CD4-positive, alpha-beta memory T cell (primary cell): ENCODE measurements at places on chromosomes 1 and 21. TPM values are rescaled to one million over a fixed set of nuclear protein-coding genes. Genes with fewer than 3 reads are reported as not detected.
A peak's percentile ranks its signal among the peaks of the same experiment; 100 is the strongest.

- H3K36me3 ChIP-seq, result no peaks in the 10 kb centered on the region
- H3K27ac ChIP-seq, result no peak overlapping the region
- no peaks in the 10 kb centered on the region for H3K27me3 ChIP-seq
- no peak overlapping the region for H3K4me3 ChIP-seq
- H3K4me1 ChIP-seq, result no peaks in the 10 kb centered on the region
These were observed 51.3 kb downstream of the MAP10 start for GRCh38 chr1:232856541-232856940.

DNA sequence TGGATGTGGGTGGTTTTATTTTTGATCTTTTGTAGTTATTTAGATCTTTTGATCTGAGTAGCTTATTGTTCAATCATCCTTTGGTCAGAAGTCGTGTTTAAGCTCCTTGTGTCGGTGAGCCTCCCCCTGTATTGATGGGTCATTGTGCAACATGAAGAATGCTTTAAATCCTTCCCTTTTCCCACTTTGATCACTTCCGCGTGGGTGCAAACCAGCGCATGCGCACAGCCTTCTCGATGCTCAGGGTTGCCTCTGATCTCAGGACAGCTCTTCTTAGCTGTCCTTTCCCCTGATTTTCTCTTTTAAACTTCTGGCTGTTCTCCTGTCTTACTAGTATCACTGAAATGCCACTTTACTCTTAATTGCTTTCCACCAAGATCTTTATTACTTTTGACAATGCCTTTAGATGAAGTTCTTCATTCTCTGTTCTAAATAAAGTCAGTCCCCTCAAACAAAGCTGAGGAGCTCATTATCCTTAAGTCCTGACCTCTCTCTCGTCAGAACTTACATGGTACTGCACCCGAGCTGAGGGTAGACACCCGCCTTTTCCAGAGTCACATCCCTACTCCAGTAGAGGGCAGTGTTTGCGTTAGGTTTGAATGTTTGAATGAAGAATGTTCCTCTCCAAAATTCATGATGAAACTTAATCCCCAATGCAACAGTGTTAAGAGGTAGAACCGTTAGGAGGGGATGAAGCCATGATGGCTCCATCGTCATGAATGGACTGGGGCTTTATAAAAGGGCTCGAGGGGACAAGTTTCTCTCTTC is 547.9 kb upstream of the TMPRSS15 start:
- no peak overlapping the region for H3K27ac ChIP-seq
- no peaks in the 10 kb centered on the region for H3K27me3 ChIP-seq

DNA sequence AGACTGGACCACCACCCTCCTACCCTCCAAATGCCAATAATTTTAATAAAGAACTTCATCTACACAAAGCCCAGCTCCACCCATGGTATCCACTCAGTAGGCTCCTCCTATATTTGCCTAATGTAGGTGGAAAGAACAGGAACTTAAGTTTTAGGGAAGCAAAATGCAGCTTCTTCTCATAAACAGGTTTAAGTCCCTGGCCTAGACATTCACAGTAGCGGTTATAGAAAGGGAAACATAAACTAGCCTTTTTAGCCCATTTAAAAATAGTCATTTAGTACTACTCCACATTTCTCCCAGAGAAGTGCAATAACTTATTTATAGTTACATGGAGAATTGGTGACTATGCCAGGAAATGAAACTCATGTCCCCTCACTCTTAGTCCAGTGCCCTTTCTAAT is 56.6 kb upstream of the CPLANE2 start:
- H3K36me3 ChIP-seq, result peaks cover 4% of the 10 kb centered on the region
- H3K4me3 ChIP-seq, result no peak overlapping the region
- H3K27ac ChIP-seq, result no peak overlapping the region
- no peaks in the 10 kb centered on the region for H3K4me1 ChIP-seq

DNA sequence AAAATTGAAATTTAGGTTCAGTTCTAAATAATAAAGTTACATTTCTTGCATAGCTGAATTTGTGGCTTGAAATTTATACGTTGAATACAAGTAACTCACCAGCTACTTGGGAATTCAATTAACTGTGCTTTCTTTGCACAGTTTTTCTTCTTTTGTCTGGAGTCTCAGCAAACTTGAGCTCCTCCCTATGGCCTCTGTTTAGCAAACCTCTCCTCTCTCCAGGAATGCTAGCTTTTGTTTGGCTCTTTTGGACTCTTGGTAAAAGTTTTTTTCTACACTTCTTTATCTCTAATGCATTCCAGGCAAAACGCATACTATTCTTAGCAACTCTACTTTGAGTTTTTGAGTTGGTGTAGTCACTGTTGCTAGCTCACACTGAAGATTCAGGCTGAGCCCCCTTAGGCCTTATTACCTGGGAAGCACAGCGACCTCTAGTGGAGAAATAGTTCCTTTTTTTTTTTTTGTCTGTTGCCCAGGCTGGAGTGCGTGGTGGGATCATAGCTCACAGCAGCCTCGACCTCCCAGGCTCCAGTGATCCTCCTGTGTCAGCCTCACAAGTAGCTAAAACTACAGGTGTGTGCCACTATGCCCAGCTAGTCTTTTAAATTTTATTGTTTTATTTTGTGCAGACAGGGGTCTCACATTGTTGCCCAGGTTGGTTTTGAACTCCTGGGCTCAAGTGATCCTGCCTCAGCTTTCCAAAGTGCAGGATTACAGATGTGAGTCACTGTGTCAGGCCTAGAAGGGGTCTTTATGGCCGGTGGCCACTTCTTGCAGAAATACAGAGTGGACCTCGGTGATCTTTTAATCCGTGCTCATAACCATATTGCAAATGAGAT is 61.7 kb downstream of the CASQ2 start:
- no peaks in the 10 kb centered on the region for H3K36me3 ChIP-seq
- H3K4me1 ChIP-seq, result no peaks in the 10 kb centered on the region
- H3K27ac ChIP-seq, result no peak overlapping the region
- DNase-seq, result peak; percentile 23
- no peak overlapping the region for H3K4me3 ChIP-seq

- no peak for DNase-seq
- no peaks in the 10 kb centered on the region for H3K36me3 ChIP-seq
- no peaks in the 10 kb centered on the region for H3K4me1 ChIP-seq
- no peaks in the 10 kb centered on the region for H3K27me3 ChIP-seq
These were observed 738.9 kb upstream of the PTBP2 start for GRCh38 chr1:95982711-95983110.

Gene IVNS1ABP
- 179 TPM for total RNA-seq

Gene OR2T29
- not detected for total RNA-seq
